ENCODE measurements at places on chromosomes 16 and 17.

GRCh38 chr16:87319011-87319410 is 1.8 kb upstream of the C16orf95 start:
- DNase-seq: no peak

DNA sequence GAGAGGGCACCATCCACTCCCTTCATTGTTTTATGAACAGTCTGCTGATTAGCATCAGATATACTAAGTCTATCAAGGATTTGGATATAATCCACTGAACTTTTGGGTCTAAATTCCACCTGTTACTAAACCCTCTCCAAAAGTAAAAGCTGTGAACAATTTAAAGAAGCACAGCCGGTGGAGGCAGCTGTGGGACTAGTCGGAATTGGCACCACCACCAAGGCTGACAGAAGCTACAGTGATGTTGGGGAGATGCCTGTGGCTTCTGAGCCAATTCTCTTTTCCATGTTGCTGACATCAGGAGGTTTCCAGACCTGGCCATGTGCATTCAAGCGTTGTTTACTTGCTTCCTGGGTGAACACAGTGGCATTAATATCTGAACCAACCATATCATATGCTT is 679.0 kb upstream of the CA10 start:
- no peak for DNase-seq

DNA sequence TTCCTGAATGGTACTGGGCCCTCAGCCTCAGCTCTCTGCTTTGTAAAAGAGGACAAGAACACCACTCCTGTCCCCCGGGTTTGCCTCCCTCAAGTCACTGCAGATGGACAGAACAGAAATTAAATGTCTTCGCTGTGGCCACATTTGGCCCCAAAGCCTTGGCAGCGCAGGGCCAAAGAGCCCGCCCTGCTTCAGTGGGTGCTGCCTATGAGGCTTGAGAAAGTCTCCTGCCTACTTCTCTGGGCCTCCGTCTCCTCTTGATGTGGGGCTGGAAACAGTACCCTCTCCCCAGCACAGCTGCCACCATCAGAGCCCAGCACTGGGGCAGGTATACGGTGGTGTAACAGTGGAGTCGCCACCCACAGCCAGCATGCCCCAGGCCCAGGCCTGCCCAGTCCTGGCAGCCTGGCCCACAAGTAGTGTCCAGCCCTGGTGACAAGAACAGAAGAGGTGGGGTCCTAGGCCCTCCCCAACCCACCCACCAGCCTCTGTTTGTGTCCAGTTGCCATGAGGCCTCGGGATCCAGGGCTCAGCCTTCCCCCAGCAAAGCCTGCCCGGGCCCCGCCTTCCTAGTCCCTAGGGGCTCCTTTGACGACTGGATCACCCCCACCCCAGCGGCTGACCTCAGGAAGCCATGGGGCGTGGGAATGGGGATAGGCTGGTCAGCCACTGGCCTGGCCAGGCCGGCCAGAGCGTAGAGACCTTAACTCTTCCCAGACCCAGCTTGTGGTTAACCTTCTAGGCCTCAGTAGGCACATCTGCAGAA is 3.9 kb upstream of the TPPP3 start:
- DNase-seq: no peak

- DNase-seq: no peak
These were observed 5.3 kb upstream of the FOXN1 start for GRCh38 chr17:28500712-28501379.

Data from NCI-H1092 (cell line).